ENCODE measurements at places on chromosomes 7 and 10. TPM values are rescaled to one million over a fixed set of nuclear protein-coding genes. Genes with fewer than 3 reads are reported as not detected.

DNA sequence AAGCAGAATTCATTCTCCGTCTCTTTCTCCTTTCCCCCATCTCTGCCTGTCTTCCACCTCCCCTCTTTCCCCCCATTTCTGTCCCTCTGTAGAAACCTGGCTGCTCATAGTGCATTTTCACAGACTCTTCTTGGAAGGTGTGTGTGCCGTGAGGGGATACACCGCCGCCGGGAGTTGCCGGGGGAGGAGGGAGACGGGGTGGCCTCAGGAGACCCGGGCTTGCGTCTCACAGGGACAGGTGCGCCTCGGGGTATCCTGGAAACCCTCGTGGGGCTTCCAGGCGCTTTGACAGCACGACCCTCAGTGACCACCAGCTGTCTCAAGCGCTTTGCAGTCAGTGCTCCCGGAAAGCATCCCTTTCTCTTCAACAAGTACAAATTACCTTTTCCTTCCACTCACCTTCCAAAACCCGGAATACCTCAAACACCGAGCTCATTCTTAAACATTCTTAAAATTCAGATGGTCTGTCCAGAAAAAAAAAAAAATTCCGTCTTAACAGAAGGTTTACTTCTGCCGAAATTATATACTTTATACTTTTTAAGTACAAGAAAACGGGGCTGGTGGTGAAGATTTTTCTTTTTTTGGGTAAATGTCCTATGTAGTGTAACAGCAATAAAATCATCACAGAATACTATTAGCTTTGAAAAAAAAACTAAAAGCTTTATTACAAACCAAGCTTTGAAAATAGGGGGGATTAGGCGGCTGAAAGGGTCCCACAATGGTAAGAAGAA, 8.2 kb downstream of the EMX2 start:
- DNase-seq, result no peak

DNA sequence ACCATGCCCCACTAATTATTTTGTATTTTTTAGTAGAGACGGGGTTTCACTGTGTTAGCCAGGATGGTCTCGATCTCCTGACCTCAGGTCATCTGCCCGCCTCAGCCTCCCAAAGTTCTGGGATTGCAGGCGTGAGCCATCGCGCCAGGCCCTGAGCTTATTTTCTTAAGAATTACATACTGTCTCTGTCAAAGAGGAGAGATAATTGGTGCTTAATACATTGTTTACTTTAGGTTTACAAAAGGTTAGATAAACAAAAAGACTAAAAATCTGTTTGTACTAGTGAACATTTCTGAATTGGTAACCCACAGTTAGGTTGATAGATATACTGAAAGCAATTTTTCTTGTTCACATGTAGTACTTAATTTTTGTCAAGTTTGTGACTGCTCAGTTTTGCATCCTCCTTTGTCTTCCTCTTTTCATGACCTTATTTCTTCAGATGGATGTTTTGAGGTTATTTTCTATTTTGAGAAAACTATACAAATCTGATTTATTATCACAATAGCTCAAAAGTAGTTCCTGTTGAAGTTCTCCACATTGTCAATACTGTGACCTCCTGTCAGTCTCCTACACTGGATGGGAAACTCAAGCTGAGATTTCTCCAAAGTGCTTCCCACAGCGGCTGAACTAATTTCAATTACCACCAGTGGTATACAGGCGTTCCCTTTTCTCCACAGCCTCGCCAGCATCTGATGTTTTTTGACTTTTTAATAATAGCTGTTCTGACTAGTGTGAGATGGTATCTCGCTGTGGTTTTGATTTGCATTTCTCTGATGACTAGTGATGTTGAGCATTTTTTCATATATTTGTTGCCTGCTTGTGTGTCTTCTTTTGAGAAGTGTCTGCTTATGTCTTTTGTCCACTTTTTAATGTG, 22.5 kb downstream of the HHEX start:
- DNase-seq, result no peak

DNA sequence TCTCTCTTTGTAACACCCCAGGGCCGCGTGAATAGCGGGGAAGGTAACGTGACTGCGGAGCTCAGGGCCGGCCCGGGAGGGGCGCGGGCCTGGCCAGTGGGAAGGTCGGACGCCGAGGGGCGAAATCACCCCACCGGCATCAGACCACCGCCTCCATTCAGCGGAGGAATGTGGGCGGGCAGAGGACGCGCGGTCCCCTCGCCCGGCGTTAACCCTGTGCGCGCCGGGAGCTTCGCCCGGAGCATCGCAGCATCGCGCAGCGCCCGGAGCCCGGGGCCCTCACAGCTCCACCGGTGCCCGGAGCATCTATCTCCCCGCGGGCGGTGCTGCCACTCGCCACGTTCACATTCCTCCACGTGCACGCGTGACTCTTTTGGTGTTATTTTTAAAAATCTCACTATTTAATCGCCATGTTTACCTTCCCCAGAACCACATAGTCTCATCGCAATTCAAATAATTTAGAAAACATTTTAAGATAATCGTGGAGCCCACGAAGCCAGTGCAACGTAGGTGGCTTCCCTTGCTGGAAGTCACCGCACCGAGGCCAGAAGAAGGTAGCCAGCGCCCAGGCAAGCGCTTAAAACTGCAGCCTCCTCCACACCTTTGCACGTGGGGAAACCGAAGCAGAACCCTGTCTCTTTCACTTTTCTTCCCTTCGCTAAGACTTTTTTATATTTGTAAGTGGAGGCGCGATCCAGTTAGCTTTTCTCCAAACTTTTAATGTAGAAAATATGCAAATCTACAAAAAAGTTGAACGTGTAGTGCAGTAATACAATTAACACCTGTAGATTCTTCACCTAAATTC, 21.8 kb downstream of the FGFBP3 start:
- peak; percentile 10 for DNase-seq

- DNase-seq, result no peak
These were observed 18.7 kb downstream of the YKT6 start for GRCh38 chr7:44219371-44220045.

- no peak for DNase-seq
These were observed 116.5 kb upstream of the EFCAB10 start for GRCh38 chr7:105697753-105698152.

DNA sequence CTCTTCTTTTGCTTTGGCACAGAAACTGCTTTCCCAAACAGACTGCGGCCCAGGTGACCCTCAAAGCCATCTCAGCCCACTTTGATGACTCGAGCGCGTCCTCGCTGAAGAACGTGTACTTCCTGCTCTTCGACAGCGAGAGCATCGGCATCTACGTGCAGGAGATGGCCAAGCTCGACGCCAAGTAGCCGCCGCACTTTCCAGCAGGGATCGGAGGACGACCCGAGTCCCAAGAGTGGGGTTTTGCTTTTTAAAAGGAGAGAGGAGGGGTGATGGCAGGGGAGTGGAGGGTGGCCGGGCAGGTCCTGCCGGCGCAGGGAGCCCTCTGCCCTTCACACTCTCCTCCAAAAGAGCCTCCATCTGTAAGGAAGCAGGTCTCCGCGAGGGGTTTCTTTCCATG, 21.1 kb downstream of the AIFM2 start:
- DNase-seq, result no peak

GRCh38 chr10:60293581-60294175, 96.0 kb downstream of the ANK3 start:
- no peak for DNase-seq

- peak; percentile 84 for DNase-seq
These were observed 81.7 kb downstream of the RNF216 start for GRCh38 chr7:5699467-5700384.

DNA sequence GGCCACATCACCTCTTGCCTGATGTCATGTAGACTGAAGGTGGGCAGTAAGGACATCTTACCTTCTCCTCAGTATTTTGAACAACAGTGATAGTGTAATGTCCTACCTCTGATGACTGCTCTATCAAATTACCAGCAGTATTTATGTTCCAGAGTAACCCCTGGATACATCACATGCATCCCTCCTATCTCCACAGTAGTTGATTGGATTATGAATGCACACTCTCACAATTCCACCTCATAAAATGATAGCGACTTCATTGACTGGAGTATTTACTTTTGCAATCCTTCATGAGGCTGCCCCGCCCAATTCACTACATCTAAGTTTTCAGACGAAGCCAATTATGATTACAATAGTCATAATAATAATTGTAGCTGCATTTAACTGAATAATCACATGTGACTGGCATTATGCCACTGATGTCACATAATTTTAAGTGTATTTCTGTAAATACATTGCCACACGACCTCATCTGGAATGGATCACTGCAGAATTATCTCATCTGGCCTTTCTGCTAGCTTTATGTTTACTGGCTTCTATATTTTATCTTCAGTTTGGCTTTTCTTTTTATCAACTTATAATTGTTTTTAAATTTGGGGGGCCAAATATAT, 268.9 kb downstream of the SLC25A13 start:
- DNase-seq, result no peak

- no peak for DNase-seq
These were observed 193.1 kb downstream of the WDR37 start for GRCh38 chr10:1249142-1249920.

GRCh38 chr10:28331841-28332240, 29.0 kb upstream of the MPP7 start:
- DNase-seq, result peak; percentile 59

GRCh38 chr10:96608805-96609204, 22.0 kb upstream of the TM9SF3 start:
- DNase-seq, result no peak

- no peak for DNase-seq
These were observed 24.5 kb downstream of the TAS2R16 start for GRCh38 chr7:122970740-122971725.

The AOC1 gene
- polyA plus RNA-seq, result not detected

The ELAPOR2 gene
- polyA plus RNA-seq, result 6.5 TPM

The PLA2G12B gene
- polyA plus RNA-seq, result not detected

The KAT6B gene
- 41.3 TPM for polyA plus RNA-seq

The NPC1L1 gene
- polyA plus RNA-seq, result not detected

The PPP1R3C gene
- polyA plus RNA-seq, result not detected

The PILRA gene
- 0.32 TPM for polyA plus RNA-seq

The CALHM1 gene
- polyA plus RNA-seq, result not detected

The ANKRD30A gene
- polyA plus RNA-seq, result not detected

The LRRD1 gene
- not detected for polyA plus RNA-seq

The TUBAL3 gene
- not detected for polyA plus RNA-seq
